ENCODE measurements at places on chromosomes 5 and 9.

DNA sequence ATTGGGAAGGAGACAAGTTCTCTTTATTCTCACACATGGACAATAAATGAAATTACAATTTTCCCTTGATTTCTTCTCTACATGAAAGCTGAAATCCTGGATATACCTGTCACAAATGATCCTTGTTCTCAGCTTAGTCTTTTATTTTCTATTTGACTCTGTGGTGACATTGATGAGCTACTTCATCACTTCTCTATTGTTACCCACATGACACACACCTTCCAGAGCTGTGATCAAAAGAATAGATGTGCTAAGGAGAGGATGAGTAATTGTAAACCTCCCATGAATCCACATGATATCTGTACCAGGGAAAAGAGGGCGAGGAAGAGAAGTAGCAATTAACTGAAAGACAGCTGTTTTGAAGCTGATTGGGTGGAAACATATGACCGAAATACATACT lies 102.0 kb downstream of the CAVIN4 start:
- DNase-seq, result no peak

- no peak for DNase-seq
Observed at GRCh38 chr9:135147474-135147805, 60.0 kb downstream of the OLFM1 start.

GRCh38 chr5:169104937-169105494 lies 195.9 kb downstream of the SLIT3 start:
- peak; percentile 73 for DNase-seq

- no peak for DNase-seq
Observed at GRCh38 chr9:2761424-2761823, 44.1 kb downstream of the KCNV2 start.

DNA sequence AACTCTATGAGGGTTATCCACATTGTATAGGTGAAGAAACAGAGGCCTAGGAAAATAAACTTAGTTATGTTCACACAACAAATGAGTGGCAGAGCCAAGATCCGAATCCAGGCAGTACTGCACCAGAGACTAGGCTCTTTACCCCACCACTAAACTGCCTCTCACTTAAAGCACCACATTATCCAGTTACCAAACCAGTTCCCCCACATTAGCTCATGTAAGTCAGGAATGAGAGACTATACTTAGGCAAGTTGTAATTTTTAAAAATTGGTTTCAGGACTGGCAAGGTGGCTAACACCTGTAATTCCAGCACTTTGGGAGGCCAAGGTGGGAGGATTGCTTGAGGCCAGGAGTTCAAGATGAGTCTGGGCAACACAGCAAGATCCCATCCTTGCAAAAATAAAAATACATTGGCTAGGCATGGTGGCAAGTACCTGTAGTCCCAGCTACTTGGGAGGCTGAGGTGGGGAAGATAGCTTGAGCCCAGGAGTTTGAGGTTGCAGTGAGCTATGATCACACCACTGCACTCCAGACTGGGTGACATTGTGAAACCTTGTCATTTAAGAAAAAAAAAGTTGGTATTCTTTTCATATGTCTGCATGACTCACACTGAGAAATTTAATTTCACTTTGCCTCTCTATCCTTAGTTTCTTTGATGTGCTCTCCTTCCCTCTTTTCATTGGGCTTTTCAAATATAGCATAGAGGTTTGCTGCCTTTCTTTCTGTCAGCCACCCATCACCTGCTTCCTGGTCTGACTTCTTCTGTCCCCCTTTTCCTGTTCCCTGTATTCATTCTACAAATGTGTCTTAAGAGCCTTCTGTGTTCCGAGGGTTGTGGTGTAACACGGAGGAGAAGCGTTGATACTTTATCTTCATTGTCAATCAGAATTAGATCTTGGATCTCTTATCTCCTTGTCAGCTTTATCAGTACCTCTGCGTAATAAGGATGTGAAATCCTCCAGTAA lies 64.7 kb downstream of the ERMP1 start:
- no peak for DNase-seq

GRCh38 chr5:181221105-181221791 lies 1.8 kb upstream of the TRIM41 start:
- no peak for DNase-seq

- no peak for DNase-seq
Observed at GRCh38 chr5:39505363-39505762, 80.6 kb upstream of the DAB2 start.

- DNase-seq, result peak; percentile 15
Observed at GRCh38 chr9:69822116-69822750, 1.6 kb downstream of the CFAP95 start.

- DNase-seq, result no peak
Observed at GRCh38 chr9:17481565-17481964, 97.3 kb upstream of the SH3GL2 start.

DNA sequence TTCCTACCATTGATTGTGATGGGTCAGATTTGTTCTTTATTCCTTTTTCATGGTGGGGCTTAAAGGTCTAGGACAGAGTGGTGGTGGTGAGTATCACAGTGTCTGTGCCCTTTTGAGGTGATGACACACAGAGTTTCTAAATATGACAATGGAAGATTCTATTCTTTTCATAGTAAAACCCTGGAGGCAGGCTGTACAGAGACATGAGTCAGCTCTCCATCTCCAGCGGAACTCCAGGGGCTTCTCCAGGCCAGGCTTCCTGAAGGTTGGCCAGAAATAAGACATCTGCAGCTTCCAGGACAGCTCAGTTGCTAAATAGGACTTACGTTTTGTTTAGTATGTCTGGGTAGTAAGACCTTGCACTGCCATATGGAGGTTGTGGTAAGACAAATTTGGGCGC lies 229.5 kb downstream of the CD180 start:
- no peak for DNase-seq

GRCh38 chr5:134246771-134247427 lies 21.0 kb upstream of the PPP2CA start:
- DNase-seq, result no peak

DNA sequence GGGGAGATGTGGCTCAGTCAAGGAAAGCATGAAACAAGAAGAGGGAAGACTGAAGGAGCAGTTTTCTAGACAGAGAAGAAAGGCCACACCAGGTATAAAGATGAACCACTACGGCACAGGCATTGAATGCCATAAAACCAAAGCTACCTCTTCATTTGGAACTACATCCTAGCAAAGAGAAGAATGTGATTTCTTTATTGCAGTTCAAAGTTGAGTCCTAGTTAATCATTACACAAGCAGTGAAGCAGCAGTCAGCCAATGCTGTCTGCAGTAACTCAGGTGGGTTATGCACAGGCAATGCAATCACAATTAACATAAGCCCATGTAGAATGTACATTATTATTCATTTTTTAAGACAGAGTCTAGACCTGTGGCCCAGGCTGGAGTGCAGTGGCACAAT lies 21.7 kb upstream of the PCAT7 start:
- no peak for DNase-seq

DNA sequence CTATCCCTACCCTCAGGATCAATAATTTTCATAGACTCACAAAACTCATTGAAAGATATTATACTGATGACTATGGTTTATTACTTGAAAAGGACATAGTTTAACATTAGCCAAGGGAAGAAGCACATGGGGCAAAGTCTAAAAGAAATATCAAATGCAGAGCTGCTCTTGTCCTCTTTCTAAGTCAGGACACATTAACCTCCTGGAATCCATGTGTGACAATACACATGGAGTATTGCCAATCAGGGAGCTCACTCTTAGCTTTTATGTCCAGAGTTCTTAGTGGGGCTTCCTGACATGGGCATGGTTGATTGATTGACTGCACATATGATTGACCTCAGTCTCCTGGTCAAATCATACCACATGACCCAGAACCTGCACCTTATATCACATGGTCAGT lies 165.5 kb upstream of the COX7C start:
- no peak for DNase-seq

DNA sequence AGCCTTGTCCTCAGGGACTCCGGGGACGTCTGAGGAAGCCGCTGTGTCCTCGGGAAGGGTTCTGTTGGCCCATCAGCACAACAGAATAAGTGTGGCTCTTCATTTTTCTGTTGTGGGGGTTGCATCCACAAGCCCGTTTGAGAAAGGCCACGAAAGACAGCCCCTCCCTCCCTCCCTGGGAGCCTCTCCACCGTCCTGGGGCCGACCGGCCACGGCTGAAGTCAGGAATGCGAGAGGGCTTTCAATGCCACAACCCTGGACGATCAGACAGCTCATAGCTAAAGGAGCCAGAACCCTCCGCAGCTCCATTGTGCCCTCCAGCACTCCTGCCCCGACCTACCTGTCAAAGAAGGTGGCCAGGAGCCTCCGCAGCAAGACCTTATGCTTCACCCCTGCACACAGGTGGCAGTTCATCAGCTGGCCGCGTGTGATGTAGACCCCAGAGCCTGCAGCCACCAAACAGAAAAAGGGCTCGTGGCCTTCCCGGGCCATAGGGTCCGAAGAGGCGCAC lies 52.4 kb upstream of the UBAC1 start:
- no peak for DNase-seq
